ENCODE measurements at places on chromosomes 2 and 18.

DNA sequence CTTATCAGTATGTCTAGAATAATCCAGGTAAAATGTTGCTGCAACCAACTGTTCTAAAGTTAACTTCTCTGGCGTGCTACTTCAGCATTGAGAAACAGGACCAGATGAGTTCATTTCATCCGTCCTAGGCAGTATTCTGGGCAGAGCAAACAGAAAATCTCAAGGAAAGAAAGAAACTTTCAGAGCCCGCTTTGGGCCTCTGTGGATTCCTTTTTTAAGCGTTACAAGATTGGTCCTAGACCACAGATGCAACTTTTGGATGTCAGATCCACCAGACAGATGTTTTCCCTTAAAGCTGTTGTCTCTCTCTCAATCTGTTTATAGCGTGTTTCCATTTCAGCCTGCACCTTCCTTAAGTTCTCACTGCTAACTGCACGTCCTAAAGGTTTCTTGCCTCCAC, 75.0 kb downstream of the BCL2 start:
- DNase-seq, result no peak

DNA sequence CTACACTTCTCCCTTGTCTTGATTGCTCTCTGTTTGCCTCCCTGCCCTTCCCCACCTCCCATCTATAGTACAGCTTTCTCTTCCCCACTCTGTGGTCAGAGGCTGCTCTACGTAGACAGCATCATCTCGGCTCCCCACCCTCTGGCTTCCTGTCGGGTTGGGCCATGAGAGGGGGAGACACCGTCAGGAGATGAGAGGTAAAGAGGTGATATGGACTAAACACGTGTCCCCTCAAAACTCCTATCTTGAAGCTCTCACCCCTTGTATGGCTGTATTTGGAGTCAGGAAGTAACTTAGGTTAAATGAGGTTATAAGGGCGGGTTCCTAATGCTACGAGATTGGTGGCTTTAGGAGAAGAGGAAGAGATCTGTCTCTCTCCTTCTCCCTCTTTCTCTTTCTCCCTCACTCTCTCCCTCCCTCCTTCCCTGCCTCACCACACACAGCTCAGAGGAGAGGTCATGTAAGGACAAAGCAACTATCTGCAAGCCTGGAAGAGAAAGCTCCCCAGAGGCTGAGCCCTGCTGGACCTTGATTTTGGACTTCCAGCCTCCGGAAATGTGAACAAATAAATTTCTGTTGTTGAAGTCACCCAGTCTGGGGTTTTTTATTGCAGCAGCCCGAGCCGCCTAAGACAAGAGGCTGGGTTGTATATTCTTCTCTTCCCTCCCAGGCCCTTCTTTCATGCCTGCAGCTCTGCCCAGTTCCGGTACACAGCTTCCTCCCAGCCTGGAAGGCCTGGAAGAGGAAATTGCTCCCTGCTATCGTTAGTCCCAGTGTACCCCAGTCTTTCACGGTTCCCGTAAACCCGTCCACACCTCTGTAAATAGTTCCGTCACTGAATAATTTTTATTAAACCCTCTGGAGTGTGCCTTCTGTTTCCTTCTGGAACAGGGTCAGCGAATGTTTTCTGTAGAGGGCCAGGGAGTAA, 138.0 kb downstream of the AKAIN1 start:
- DNase-seq, result peak; percentile 9

DNA sequence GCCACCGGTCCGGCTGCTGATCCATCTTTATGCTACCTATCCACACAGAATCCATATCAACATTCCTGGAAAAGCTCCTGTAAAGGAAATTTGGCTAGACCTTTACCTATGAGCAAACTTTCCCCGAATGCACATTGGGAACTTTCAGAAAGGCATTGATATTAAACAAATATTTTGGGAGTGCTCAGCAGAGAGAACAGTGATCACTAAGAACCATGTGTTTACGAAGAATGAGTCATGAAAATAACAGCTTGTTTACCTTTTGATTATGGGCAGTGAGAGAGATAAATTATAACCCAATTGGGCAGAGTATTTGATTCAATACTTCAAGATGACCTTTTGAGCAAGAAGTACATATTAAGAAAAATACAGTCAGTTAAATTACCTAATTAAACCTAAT, 189.7 kb upstream of the CDH2 start:
- no peak for DNase-seq

DNA sequence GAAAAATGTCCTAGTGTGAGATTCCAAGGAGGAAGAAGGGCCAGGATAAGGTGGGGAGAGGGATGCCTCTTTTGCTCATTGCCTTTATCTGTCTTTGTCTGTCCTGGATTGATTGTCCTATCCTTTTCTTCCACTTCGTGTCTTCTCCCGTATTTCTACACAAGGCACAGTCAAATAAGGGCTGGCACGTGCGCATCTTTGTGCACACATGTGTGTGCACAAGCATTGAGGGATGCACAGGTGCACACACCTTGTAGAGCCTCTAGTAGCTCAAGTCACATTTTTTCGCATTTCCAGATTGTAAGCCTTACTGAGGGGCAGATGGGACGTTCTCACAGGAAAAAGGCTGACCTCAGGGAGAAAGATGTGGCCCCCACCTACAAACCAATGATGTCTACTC, 170.2 kb upstream of the TNP1 start:
- no peak for DNase-seq

GRCh38 chr2:231862071-231862470, 64.1 kb downstream of the NPPC start:
- DNase-seq, result no peak

All from stimulated activated CD4-positive, alpha-beta T cell treated with anti-CD3 and anti-CD28 coated beads, Interleukin-4, amount 100 ng/mL, for 48 hours (primary cell).